Bronchial epithelial cell (primary cell): ENCODE measurements at places on chromosomes 4 and X. TPM values are rescaled to one million over a fixed set of nuclear protein-coding genes. Genes with fewer than 3 reads are reported as not detected.
A peak's percentile ranks its signal among the peaks of the same experiment; 100 is the strongest.

DNA sequence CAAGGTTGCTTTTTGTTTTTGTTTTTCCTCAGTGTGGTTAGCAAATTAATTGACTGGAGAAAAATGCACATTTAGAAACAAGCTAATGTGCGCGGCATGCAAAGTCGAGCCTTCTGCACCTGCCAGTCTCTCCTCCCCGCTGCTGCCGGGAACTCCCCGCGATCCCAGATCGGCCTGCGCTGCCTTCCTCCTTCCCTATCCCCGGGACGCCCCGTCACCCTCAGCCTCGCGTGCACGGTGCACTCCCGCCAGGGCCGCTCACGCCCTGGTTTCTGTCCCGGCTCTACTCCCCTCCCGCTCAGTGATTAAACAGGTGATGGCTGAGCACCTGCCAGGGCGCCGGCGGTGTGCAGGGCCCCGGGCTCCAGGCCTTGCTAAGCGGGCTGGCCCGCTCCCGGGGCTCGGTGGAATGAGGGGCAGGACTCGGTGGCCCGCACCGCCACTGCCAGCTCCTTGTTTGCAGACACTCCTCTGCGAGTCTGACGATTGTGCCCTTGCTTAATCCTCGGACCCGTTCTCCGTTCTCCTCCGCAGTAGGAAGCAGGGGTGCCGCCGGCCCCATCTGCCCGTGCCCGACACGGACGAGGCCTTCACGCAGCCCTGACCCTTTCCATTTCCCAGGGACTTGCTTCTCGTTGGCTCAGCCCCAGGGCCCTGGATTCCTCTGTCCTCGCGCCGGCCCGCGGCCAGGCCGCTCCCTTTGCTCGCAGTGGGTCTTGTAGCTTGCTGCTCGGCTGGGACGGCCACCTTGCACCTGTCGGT is 143.4 kb downstream of the TRIML1 start:
- no peak for DNase-seq

Gene PPA2
- total RNA-seq, result 91.1 and 97.3 TPM in 2 replicates

- no peak for DNase-seq
These were observed 208.1 kb downstream of the PDGFC start for GRCh38 chr4:156763511-156763910.

DNA sequence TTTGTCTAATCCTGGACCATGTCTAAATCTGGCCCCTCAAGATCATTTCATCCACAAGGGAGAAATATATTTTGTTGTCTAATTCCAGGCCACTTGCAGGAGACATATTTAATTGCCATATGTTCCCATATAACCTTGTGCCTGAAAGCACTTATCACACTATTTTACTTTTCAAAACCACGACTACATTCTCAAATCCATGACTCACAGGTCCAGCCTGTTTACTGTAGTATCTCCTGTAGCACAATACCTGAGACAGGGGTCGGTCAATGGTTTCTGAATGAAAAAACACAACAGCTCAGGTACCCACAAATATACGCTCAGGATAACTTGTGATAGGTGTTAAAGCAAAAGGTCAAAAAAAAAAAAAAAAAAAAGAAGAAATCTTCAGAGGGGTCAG is 60.9 kb downstream of the SEC24D start:
- DNase-seq, result peak; percentile 51

DNA sequence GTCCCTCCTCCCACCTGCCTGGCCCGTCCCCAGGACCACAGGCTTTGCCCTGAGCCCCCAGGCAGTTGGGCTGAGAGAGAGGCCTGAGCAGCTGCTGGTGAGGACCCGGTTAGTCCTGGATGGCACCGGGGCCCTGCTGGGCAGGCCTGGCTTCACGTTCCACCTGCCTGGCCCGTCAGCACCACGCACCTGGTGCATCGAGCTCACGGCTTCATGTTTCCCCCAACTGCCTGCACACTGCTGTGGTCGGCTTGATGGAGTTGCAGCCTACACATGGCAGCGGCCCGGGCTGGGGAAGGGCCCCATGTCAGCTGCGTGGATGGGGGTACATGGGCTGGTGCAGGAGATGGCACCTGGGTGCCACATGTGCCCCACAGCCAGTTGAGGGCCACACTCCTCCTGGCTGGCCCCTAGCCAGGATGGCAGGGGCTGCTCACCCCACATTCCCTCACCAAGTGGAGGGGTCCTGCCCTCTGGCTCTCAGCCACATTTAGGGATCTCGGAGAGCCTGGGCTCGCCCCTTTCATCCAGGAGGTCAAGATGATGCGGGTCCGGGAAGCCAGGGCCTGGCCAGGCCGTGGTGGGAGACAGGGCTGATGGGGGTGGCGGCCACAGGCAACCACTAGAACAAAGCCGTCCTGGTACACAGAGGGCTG is 28.5 kb downstream of the NKX1-1 start:
- DNase-seq, result no peak

DNA sequence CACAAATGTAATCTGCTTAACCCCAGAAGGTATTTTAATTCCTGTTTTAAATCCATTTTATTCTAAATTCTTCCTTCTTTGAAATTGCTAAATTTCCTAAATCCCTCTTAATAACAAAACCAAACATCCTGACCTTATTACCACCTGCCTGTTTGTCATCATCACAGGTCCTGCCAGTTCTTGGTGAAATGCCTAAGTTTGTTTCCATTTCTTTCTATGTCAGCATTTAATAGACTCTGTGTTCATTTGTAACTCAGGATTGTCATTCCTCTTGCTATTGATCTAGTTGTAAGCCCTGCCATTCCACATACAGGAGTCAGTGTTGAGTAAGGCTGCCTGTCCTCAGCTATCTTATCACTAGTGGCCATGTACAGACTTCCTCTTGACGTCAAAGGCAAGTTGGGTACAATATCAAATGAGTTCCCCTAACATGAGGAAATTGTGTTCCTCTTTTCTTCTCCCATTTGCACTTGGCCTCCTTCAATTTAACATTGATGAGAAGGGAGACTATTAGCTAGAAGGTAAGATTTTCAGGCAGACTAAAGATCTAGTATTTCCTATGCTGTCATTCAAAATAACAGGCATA is 440.1 kb downstream of the AFF2 start:
- DNase-seq, result no peak

DNA sequence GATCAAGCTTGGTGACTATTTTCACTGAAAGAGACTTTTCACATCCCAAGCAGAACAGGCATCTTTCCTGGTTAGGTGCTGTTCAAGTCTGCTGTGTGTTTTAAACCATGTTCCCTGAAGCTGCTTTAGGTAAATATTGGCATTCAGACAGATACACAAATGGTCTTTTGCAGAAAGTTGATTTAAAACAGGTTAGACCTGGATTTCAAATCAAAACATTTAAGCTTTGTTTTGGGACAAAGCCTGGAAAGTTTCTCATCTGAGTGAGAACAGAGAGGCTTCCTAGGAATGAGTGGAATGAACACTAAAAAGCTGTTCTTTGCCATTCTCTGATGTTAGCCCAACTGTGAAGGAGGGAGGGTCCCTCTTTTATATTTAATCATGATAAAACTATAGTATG is 10.1 kb downstream of the ANXA3 start:
- DNase-seq, result no peak

- DNase-seq, result no peak
These were observed 7.4 kb downstream of the PPP1R2C start for GRCh38 chrX:42770566-42770965.

- no peak for DNase-seq
These were observed 2.3 kb downstream of the SH3TC1 start for GRCh38 chr4:8201321-8201781.

Gene TBC1D25
- 3.8 and 3.9 TPM in 2 replicates for total RNA-seq

Gene KCND1
- total RNA-seq, result 0.26 and 0.64 TPM in 2 replicates

GRCh38 chr4:140113653-140114052 is 40.3 kb downstream of the MAML3 start:
- no peak for DNase-seq

DNA sequence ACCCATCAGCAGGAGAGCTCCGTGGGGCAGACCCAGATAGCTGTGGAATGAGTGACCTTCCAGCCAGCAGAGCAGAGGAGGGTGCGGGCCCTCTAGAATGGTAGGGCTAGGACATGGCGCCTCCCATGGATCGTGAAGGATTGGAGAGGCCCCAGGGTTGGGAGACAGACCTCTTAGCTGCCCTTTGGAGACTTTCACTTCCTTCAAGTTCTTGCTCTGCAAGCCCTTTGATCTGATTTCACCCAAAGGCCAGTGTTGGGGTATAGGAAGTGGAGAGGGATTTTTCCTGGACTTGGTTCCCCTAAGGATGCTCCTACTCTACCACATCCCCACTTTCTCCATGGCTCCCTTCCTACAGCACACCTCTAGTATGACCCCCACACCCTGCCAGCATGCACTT is 3.0 kb downstream of the SASH3 start:
- no peak for DNase-seq

DNA sequence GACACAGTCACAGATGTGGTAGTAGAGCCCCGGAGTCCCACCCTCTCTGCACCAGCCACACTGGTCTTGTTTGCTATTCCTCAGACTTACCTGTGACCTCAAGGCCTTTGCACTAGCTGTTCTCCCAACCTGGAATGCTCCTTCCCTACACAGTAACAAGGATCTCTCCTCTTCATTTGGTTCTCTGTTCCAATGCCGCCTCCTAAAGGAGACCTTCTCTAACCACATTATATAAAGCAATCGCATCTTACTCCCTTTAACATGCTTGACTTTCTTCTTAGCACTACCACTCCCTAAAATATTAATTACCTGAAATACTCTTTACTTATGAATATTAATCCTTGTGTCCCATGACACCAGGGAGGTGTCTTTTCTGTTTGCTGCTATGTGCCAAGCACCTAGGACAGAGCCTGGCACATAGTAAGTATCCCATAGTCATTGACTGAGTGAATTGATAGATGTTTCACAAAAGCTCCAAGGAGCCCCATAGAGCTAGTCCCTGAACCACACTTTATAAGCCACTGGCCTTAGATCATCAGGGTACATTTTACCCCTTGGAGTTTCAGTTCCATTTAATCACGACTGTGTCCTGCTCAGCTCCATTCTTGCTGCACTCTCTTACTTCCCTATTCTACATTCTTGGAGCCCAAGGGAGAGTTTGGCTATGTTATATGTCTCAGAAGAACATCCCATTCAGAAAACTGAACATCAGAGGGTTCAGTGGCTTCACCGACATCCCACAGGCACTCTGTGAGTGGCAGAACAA is 312.7 kb downstream of the RAB28 start:
- DNase-seq, result no peak
